ENCODE measurements at places on chromosomes 3 and 15.

- no peak for DNase-seq
These were observed 1035.9 kb downstream of the PLOD2 start for GRCh38 chr3:145124900-145125678.

- DNase-seq = no peak
These were observed 32.7 kb upstream of the NUDT16 start for GRCh38 chr3:131348911-131349310.

GRCh38 chr3:141070727-141071357 is 19.7 kb downstream of the SPSB4 start:
- no peak for DNase-seq

- no peak for DNase-seq
These were observed 2.3 kb downstream of the FBXL22 start for GRCh38 chr15:63599401-63600000.

- no peak for DNase-seq
These were observed 183.8 kb upstream of the THBS1 start for GRCh38 chr15:39396979-39397615.

DNA sequence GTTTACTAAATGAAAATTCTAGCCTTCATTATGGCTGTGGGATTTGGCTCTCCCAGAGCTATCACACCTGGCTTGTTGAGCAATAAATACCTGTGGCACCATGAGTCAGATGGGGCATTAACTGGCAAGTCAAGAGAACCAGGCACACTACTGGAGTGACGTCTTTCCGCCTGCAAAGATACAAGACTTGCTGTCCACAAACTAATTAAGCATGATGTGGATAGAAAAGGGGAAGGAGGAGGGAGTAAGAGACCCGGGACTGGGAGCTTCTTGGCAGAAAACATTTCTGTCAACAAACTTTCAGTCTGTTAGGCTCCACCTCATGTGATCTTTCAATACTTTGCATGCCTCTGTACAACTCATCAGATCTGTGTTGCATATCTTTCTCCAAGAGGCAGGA is 56.5 kb downstream of the CLDN1 start:
- no peak for DNase-seq

- DNase-seq = no peak
These were observed 2.2 kb upstream of the IGDCC3 start for GRCh38 chr15:65379986-65380385.

DNA sequence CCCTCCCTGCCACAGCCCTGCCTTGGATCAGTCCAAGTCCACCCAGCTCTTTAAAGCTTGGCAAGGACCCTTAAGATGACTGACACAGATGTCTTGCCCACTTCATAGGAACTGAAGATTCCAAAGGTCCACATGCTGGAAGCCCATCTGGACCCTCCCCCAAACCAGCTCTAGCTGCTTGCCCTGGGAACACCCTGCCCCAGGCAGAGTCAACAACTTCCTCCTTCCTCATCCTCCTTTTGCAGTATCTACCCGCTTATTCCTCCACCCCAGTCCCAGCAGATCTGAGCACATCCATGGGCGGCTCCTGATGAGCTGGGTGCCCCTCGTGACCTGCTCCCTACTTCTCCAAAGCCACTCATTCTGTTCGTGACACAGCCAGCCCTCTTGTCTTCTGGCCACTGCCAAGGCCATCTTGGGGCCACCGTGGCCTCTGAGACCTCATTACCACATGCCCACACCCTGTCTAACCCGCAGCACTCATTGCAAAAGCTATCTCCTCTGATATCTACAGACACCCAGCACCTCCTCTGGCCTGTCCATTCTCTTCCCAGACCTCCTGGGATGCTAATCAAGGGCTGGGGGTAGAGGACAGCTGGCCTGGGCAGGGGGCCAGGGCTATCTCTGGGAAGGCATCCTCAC is 2.0 kb upstream of the PFKFB4 start:
- no peak for DNase-seq

GRCh38 chr3:54826251-54826691 is 101.6 kb downstream of the LRTM1 start:
- DNase-seq = peak; percentile 39

DNA sequence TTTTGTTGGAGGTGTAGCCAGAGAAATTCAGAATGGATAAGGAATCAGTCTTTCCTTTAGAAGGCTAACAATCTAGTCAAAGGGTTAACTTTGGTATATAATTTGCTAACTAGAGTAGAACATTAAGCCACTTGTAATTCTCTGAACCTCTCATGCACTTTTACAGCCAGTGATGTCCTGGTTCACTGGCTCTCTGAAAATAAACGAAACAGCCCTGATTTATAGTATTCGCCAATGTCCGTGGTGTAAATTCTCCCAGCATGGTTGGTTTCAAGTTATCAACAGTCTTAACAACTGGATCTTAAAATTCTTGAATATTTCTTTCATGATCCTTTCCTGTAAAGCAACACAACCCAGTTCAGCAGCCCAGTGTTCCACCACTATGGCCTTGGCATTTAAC is 500.4 kb upstream of the CDIN1 start:
- DNase-seq = no peak

- DNase-seq = no peak
These were observed 22.5 kb downstream of the CCR4 start for GRCh38 chr3:32973982-32974381.

- no peak for DNase-seq
These were observed 17.4 kb downstream of the SUSD5 start for GRCh38 chr3:33201195-33201594.

GRCh38 chr3:7800006-7800780 is 701.4 kb upstream of the LMCD1 start:
- DNase-seq = peak; percentile 17

- no peak for DNase-seq
These were observed 478.9 kb upstream of the GOLIM4 start for GRCh38 chr3:168574455-168575158.

GRCh38 chr3:161423911-161424522 is 52.7 kb upstream of the SPTSSB start:
- peak; percentile 62 for DNase-seq

- DNase-seq = no peak
These were observed 88.3 kb upstream of the ACP3 start for GRCh38 chr3:132228923-132229322.

GRCh38 chr15:69976366-69976994 is 121.2 kb downstream of the TLE3 start:
- peak; percentile 47 for DNase-seq

GRCh38 chr3:154280161-154280560 is 44.1 kb downstream of the DHX36 start:
- no peak for DNase-seq

- no peak for DNase-seq
These were observed 79.2 kb downstream of the B3GALNT1 start for GRCh38 chr3:161025911-161026310.

- DNase-seq = no peak
These were observed 98.6 kb upstream of the IGF1R start for GRCh38 chr15:98549741-98550140.

DNA sequence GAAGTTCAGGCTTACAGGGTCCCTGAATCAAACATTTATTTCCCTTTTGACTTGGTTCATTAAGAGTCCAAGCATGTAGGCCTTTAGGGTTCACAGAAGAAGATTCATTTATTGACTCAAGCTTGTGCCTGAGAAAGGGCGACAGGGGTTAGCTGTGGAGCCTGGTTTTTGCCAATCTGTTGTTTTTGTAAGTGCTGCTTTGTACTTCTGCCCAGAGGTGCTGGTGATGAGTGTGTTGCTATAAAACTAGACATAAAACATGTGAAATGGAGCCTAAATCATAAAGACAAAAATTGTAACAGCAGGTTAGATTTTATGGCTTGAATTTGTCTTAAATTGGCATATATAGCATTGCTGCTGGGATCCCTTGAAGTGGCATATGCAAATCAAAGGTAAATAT is 308.3 kb upstream of the UBE2E2 start:
- DNase-seq = no peak

GRCh38 chr3:171862993-171863521 is 19.9 kb downstream of the TMEM212 start:
- peak; percentile 80 for DNase-seq

DNA sequence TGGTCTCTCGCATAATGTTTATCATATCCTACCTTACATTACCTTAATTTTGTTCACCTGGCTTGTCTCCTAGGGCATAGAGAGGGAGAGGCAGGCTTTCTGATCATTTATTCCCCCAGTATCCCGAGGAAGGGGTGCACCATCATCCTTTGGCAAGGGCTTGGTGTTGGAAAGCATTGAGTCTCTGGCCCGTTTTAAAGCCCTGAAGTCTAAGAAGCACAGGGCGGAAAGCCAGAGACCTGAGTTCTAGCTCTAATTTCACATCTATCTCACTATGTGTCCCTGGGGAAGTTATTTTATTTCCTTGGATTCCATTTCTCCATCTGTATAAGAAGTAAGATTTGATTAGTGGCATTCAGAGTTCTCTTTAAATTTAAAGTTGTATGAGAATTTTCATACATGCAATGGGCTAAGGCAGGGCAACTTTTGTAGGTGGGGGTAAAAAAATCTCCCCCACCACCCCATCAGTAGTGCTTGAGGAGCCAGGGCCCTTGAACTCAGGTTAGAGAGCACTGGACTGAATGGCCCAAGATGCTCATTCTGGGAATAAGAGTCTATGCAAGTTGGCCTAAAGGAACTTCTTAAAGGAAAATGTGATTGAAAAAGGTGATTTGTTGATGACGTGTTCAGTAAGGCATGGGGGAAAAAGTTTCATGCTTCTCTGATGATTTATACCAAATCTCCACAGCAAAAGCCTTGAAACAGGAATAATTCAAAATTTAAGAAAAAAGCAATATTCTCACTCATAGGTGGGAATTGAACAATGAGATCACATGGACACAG is 10.1 kb downstream of the TMC3 start:
- peak; percentile 43 for DNase-seq

- no peak for DNase-seq
These were observed at the start of gene UROC1 for GRCh38 chr3:126517291-126517951. Gene UROC1 (minus strand): TSS chr3:126517773. CDS start chr3:126517719, 54 bp downstream.

- no peak for DNase-seq
These were observed 206.8 kb downstream of the MAGI1 start for GRCh38 chr3:65831733-65832425.

GRCh38 chr15:67853454-67853853 is 13.6 kb upstream of the RNU6-1 start:
- DNase-seq = no peak

DNA sequence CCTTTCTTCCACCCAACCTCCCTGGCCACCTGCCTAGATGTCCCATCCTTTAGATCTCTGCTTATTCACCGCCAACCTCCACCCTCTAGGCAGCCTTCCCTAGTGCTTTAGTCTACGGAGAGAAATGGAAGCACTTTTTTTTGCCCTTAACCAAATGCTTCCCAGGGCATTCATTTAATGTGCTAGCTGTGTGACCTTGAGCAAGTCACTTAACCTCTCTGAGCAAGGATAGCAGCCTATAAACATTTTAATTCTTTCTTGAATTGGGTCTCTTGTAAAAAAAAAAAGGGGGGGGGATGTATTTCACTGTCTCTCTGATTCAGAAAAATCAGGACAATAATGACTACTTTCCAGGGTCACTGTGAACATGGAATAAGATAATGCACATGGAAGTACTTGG is 3.2 kb upstream of the INSYN1 start:
- no peak for DNase-seq

GRCh38 chr15:76991048-76991447 is 3.9 kb upstream of the PSTPIP1 start:
- no peak for DNase-seq

- peak; percentile 26 for DNase-seq
These were observed 144.0 kb upstream of the SMAD3 start for GRCh38 chr15:66921319-66921915.

GRCh38 chr3:117019082-117019713 is 309.6 kb downstream of the TUSC7 start:
- DNase-seq = peak; percentile 60

- no peak for DNase-seq
These were observed 13.3 kb upstream of the PLXND1 start for GRCh38 chr3:129619726-129620162.

GRCh38 chr3:71389191-71389590 is 194.3 kb downstream of the FOXP1 start:
- no peak for DNase-seq

DNA sequence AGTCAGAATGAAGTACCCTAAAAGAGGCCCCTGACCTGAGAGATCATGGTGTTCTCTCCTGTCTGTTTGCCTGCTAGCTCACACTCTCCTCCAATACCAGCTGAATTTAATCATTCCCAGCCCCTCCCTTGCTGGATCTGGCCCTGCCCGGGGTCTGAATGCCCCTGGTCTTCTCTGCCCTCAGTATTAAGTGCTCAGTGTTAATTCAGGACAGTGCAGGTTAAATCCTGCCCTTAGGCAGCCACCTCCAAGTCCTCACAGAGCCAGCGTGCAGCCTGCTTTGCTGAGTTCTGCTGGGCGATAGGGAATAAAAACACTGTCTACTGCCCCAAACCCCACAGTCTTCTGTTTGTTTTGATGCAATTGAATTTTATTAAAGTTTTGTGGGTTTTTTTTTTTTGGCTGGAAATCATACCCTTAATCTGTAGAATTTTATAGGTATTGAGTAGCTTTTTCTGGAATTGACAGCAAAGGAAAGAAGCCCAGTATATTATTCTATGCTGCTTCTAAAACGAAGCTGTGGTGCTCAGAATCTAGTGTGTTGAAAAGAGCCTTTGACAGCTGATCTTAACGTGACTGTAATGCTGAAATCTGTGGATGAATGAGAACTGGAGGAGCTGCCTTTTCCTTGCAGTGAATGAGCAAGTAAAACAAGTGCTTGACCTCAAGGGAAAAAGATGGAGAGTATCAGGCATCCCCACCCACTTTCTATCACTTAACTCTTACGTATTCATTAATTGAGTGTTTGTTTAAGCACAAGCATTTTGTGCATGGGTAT is 12.3 kb upstream of the BDH1 start:
- DNase-seq = no peak

GRCh38 chr3:24773798-24774197 is 279.1 kb upstream of the THRB start:
- peak; percentile 89 for DNase-seq

DNA sequence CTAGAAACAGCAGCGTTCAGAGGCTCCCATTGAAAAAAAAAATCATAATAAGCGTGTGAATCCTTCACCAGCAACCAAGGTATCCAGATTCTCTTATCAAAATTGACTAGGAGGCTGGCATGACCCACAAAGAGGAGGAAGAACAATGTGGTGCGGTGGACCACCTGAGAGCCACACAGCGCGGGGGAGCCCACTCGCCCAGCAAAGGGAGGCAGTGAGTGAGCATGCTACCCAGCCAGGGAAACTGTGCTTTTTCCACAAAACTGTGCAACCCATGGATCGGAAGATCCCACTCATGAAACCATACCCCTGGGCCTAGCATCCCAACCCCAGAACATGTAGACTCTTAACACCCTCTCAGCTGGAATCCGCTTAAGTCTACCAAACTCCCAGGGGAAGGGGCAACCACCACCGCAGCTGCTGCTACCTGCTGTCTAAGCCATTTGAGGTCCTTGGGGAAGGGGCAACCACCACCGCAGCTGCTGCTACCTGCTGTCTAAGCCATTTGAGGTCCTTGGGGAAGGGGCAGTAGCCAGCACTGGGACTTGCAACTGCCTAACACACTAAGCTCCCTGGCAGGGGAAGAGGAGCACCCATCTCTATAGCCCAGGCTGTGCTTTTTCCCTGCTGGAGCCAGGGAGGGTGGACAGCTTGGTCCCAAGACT is 102.8 kb upstream of the CLDN18 start:
- no peak for DNase-seq

- peak; percentile 48 for DNase-seq
These were observed 39.4 kb upstream of the LMOD3 start for GRCh38 chr3:69161587-69162307.
